ENCODE measurements at places on chromosomes 7 and 10. TPM values are rescaled to one million over a fixed set of nuclear protein-coding genes. Genes with fewer than 3 reads are reported as not detected.

DNA sequence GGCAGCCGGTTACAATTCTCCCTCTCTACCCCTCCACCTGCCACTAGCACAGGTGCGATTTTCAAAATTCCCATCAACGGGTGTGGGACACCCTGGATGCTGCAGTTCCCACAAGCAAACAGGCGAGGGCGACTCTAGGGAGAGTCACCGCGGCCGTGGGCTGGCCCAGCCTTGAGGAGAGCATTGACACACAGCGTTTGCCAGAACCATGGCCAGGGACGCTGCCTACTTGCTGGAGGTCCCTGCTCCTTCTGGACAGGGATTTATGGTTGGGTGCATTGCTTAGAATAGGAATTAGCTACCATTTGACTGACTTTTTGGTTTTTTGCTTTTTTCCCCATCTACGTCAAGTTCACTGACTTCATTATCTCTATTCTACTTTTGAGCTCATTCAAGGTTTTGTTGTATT lies 19.0 kb upstream of the CLDN4 start:
- DNase-seq, result peak; percentile 90

RPP30 gene
- 31.5 TPM for total RNA-seq

TAS2R3 gene
- not detected for total RNA-seq

HGF gene
- 4.4 TPM for total RNA-seq

DNA sequence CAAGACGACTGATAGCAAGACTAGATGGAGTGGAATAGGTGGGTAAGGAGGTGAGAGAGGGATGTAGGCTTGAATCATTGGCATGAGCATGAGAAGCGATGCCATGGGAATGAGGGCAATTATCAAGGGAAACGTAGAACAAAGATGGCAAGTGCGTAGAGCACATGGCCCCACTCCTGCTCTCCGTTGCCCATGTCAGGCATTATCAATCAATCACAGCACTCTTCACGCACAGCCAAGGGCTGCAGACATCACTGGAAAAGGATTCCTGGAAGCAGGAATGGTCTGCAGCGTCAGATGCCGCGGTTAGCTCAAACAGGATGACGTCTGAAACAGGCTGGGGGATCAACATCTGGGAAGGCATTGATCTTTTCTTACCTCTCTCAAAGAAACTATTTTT lies 25.6 kb upstream of the GALNTL5 start:
- no peak for DNase-seq

H2BK1 gene
- not detected for total RNA-seq

CTAGE8 gene
- 0.13 TPM for total RNA-seq

TMEM213 gene
- not detected for total RNA-seq

MAT1A gene
- not detected for total RNA-seq

DNA sequence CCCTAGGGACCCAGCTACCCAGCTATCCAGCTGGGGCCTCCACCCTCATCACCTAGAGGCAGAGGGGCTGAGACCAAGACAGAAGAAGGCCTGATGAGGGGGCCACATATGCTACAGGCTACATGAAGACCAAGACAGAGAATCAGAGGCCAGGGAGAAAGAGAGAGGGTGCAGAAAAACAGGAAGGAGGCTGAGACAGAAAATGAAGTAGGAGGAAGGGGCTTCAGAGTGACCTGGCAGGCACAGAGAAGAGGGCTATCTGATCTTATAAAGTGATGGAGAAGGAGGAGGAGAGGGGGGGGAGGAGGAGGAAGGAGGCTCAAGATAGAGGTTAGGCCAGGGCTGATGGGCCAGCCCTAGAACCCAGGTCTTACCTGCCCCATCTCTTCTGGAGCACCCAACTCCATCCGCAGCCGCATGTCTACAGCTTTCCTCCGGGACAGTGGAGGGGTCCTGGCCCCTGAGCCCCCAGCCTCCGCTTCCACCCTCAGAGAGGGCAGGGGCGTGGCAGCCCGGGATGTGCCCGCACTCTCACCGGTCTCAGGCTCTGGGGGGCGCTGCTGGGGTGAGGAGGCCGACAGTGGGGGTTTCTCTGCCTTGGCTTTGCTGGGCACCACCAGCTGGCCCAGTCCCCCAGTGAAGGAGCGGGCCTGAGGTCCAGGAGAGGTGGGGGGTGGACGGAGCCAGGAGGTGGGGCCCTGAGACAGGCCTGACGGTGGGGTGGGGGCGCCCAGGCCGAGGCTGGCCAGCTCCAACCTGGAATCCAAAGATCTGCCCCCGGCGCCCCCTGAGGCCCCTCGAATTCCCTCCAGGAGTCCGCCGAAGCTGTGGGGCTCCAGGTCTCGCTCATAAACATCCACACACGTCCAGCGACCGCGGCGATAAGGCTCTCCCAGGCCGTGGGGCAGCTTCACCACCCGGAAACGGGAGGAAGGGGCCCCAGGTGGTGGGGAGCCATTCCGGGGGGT lies 1.8 kb downstream of the TSC22D4 start:
- peak; percentile 52 for DNase-seq

Data from GM23248 (cell line).